ENCODE measurements at places on chromosomes 2 and 18.

DNA sequence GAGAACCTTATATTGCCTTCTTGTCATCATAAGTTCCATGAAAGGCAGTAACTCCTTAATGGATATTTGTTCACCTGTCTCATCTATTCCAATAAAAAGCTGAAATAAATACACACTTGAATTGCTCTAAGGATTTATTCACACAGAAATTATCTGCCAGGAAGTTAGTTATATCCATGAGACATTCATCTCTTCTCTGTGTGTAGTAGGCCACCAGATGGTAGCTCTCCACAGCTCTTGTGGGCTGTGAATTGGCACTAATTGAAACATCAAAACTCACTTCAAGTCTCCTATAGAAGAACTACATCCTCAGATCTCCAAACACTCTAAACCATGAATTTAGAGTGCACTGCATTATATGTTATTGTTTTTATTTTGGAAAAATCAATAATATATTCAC is 189.6 kb downstream of the DSC3 start:
- no peak for DNase-seq

DNA sequence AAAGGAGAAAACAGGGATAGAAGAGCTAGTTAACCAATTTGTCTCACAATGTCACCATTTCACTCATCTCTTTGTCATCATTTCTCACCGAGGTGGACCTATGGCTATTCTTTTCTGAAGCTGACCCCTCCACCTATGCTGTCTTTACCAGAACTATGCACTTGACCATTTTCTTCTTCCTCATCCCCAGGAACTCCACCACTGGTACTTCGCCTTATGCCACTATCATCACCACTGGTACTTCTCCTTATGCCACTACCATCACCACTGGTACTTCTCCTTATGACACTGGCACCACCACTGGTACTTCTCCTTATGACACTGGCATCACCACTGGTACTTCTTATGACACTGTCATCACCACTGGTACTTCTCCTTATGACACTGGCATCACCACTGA is 745.8 kb upstream of the CHAC2 start:
- no peak for DNase-seq

GRCh38 chr18:51170664-51171063 is 26.8 kb downstream of the MEX3C start:
- no peak for DNase-seq

DNA sequence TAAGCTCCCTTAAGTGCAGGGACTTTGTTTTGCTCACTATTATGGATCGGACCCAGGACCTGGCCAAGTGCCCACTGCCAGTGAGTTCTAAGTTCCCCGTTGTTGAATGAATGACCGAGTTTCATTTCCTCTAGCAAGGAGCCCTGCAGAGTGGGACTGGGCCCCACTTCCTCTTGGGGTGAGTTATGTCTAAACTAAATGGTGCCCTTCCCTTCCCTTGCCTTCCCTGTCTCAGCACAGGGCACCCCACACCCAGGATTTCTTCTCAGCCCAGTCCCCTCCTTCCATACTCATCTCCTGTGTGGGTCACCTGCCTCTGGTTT is 195.3 kb upstream of the HS6ST1 start:
- DNase-seq: no peak

DNA sequence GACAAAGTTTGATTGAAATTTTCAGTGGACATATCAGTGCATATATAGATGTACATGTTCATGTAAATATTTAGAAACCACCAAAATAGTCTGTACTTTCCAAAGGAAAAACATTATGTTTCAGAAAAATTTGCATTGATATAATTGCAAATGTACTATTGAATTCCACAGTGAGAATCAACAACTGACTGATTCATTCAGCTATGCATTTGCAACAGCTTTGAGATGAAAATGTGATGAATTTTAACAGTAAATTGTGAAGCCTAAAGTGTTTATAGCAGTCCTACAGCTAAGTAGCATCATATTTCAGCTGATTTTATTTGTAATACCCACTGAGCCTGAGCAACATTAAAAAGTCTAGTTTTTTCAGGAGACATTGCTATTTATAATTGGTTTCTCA is 1647.4 kb upstream of the DDX18 start:
- DNase-seq: no peak

DNA sequence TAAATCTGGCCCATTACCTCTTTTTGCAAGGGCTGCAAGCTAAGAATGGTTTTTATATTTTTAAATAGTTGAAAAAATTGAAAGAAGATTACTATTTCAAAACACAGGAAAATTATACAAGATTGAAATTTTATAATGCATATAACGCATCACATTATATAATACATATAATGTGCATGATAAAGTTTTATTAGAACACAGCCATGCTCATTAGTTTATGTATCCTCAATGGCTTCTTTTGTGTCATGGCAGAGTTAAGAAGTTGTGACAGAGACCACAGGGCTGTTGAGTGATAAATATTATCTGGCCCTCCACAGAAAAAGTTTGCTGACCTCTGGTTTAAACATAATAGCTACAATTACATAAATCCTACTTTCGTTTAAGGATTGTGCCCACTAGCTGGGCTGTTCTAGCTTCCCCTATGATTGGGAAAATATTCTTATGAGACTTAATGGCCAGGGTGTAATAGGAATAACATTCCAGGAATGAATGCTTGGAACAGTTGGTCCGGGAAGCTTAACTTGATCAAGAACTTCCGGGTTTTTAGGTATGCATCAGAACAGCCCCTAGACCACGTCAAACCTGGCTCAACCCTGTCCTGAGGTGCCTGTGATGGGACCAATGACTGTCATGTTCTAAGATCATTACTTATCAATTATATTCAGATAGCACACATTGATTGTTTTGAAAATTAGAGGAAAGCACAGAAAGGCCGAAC is 98.7 kb upstream of the LPIN2 start:
- no peak for DNase-seq

DNA sequence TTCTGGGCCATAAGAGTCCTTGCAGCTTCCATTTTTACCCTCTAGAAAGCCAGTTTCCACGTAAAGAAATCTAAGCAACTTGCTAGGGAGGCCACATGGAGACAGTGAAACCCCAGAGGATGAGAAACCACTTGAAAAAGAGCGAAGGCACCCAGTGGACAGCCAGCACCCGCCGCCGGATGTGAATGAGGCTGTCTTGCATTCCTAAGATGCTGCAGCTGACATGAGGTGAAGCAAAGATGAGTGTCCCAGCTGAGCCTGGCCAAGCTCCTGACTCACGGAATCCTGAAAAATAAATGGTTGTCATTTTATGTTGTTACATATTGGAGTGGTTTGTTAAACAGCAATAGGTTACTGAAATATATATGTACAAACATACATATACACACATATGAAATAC is 65.9 kb upstream of the STPG4 start:
- no peak for DNase-seq

DNA sequence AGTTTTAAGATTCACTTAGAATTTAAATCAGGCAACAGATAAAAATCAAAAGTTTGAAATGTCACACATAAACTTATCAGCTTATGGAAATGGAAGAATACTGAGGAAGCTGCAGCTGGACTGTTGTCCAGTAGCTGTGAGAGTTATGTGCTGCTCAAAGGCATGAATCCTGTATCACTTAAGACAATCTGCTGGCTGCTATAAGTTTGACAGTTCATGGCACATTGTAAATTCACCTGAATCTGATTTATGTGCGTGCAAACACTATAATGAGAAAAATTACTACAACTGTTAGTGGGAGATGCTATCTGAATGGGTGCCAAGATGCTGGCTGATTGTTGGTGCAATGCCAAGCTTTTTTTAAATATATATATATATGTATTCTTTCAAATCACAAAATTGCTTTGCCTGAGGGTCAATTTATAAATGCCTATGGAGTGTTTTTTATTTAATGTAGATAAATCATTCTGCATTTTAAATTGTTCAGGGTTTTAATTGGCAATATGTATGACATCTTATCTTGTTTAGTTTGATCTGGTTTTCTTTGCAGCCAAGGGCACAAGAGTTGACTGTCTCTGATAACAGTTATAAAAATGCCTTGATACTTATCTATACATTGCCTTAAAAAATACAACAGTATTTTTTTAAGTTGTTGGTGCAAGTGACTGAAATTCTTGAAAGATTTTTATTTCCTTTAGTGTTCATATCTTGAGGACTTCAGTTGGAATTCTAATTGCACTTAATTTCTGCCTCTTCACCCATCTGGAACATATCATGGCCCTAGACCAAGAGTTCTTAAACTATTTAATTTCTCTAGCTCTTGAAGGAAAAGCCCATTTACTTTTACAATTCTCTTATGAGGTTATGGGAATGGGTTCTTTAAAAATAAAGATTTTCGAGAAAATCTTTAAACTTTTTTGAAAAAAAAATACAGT is 48.7 kb downstream of the CAVIN2 start:
- no peak for DNase-seq

- no peak for DNase-seq
Observed at GRCh38 chr18:57480733-57481132, 45.6 kb downstream of the ONECUT2 start.

DNA sequence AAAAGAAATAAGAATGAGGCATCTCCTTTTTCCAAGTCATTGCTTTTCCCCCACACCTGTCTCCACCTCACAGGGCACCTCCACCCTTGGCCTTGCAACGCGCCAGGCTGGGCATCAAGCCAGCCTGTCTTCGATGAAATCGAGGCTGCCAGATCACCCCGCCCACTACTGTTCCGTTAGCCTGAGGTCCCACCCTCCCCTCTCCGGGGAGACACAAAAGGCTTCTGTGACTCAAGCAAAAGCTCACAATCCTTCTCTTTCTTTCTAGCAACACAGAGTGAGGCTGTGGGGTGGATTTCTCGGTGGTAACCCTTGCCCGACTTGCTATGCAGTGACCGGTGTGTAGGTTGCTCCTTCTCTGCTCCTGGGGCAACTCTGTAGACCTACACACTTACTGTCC is 9.9 kb downstream of the TNP1 start:
- DNase-seq: no peak

- DNase-seq: no peak
Observed at GRCh38 chr2:118981632-118982031, 39.6 kb downstream of the MARCO start.

DNA sequence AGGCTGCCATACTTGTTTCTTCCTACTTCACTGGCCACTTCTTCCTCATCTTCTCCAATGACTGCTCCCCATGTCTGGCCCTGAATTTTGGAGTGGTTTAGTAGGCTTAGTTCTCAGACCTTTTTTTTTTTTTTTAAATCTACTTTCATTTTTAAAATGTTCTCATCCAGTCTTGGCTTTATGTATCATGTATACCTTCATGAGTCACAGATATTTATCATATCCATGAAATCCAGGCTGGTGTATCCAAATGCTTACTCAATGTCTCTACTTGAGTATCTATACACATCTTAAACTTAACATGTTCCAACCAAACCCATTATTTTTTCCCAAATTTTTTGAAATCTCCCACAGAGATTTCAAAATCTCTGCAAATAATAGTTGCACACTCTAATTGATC is 26.3 kb upstream of the CFAP36 start:
- no peak for DNase-seq

DNA sequence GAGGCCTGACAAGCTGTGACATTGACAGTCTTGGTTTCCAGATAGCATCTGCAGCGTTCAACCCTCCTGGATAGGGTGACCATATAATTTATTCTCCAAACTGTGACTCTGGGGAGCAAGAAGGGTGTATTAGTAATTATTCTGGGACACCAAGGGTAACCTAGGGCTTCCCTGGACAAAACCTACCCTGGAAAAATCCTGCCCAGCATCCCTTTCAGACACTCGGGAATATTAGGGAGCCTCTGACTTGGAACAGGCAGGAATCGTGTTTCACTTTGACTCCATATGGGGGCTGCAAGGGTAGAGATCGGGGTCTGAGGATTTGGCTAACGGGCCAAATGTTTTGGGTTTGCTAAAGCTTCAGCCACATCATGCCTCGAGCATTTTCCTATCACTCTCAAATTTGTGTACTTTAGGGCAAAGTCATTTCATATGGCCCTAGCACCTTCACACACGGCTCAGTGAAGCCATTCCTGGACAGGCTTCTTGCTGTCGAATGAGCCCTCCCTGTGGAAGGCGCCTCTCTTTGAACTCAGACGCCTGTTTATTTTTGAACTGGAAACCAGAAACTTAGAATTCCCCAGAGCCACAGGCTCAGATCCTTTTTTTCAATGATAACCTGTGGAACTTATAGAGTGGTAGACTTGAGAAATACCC is 129.9 kb downstream of the DDX1 start:
- no peak for DNase-seq

DNA sequence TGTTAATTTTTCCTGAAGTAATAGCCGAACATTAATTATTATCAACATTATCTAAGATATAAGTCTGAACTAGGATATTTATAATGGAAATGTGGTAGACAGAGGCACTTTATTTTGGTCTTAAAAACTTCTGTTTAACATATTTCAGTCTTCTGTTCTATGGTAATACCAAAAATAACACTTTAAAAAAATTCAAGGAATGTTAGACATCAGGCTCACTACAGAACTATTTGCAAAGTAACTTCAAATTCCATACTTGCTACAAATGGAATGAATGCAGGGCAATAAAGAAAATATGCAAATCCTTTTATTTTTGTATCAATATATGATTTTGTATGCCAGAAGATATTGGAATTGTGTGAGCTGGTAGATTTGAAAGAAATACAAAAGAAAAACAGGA is 345.5 kb upstream of the DSEL start:
- DNase-seq: no peak

DNA sequence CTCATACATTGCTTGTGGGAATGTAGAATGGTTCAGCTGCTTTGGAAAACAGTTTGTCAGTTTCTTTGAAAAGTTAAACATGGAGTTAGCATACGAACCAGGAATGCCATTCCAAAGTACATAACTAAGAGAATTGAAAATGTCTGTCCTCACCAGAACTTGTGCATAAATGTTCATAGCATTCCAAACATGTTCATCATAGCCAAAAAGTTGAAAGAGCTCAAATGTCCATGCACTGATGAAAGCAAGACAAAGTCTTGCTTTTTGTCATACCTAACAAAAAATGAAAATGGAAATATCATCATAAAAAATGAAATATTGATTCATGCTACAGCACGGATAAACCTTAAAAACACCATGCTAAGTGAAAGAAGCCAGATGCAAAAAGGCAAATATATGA is 408.8 kb upstream of the UBE2E3 start:
- DNase-seq: no peak

DNA sequence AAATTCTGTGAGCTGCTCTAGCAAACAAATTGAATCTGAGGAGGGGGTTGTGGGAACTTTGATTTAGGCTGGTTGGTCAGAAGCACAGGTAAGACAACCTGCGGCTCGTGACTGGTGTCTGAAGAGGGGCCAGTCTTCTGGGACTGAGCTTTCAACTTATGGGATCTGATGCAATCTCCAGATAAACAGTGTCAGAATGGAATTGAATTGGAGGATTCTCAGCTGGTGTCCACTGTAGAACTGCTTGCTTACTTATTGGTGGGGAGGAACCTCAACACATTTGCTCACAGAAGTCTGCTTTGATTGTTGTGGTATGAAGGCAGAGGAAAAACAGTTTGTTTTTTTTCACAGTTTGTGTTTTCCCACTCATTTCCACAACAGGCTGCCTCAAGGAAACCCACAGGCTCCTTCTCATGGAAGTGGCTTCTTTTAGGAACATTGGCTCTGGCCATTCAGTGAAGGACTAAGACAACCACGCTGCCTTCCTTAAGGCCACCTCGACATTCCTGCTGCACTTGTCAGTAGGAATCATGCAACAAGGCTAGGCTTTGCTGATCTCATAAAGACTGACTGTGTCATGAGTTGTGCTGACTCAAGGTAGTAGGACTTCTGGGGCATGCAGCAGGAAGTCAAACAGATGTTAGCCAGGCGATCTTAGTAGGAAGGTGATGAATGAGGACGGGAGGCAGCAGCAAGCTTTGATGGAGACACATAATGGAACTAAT is 104.7 kb downstream of the TSN start:
- DNase-seq: no peak
